Stimulated activated CD8-positive, alpha-beta memory T cell treated with anti-CD3 and anti-CD28 coated beads, Interleukin-7, amount 100 ng/mL, for 4 hours (primary cell): ENCODE measurements at places on chromosomes 16 and 17.

GRCh38 chr16:85286066-85286831, 174.0 kb upstream of the CIBAR2 start:
- no peak for DNase-seq

- DNase-seq, result no peak
Measured at GRCh38 chr17:51261024-51261963, 948 bp downstream of the UTP18 start.

GRCh38 chr17:83083368-83084201, 4.2 kb downstream of the METRNL start:
- peak; percentile 75 for DNase-seq

- no peak for DNase-seq
Measured at GRCh38 chr17:18949566-18949965, 2.4 kb upstream of the SLC5A10 start.

GRCh38 chr16:30738984-30739951, 9.0 kb upstream of the PHKG2 start:
- no peak for DNase-seq

DNA sequence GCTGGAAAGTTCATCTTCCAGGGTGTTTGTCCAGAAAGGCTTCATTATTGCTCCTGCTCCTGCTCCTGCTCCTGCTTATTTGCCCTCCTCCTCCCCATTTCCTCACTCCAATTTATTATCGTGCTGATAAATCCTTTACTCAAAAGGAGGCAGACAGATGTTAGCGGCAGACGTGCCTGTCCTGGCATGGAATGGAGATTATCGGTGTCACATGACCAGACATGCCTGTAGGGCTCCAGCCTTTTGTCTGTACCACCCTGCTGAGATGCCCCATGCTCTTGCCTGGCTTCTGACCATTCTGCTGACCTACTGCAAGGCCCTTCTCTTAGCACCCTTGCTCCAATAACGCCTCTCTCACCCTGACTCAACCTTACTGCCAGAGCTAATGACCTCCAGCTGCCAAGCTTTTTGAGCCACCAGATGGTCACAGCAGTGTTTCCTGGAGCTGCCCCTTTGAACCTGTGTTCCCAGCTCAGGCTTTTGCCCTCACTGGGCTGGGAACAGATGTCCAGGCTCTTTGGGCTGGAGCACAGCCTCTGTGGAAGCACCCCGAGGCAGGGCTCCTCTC, 12.8 kb downstream of the DNAH9 start:
- no peak for DNase-seq

GRCh38 chr16:87679593-87680271, 77.4 kb downstream of the JPH3 start:
- DNase-seq, result no peak

- no peak for DNase-seq
Measured at GRCh38 chr17:16258901-16259300, 41.9 kb downstream of the PIGL start.

- no peak for DNase-seq
Measured at GRCh38 chr17:47907932-47908562, 12.0 kb downstream of the SP2 start.

DNA sequence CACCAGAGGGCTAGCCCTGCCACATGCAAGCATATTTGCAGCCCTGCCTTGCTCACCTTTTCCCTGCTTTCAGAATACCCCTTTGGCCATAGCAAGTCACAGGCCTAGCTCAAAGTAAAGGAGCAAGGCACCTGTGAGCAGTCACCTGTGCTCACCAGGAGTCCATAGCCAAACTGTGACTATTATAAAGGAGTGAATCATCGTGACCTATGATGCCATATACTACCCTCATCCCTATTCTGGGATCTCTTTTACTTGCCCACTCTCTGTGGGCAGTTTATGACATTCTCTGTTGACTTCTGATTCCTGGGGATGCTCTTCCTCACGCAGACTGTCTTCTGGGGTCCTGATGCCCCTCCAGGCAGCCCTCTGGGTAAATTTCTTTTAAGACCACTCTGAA, 200.5 kb upstream of the NLRP1 start:
- no peak for DNase-seq

DNA sequence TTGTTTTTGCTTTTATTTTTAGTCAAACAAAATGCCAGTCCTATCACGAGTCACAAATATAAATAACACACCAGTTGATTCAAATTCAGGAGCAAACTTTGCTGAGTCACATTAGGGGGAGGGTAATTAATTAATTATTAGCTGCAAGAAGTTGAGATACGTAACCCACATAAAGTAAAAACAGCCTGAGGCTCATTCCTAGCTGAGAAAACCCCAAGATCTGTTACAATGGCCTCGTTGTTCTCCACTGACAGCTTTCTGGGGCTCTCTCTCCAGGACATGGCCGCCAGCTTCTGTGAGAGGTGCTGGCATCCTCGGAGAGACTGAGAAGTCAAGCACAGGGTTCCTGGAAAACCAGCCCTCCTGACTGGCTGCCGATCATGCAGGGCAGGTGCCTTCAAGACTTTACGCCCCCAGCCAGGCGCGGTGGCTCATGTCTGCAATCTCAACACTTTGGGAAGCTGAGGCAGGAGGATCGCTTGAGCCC, 11.1 kb downstream of the RAB40B start:
- DNase-seq, result no peak

GRCh38 chr16:71961066-71962039, 38.8 kb downstream of the PKD1L3 start:
- DNase-seq, result peak; percentile 64
